Activated naive CD4-positive, alpha-beta T cell treated with anti-CD3 and anti-CD28 coated beads, Interleukin-2, amount 50 U/mL, for 72 hours (primary cell): ENCODE measurements at places on chromosomes 12 and 14. TPM values are rescaled to one million over a fixed set of nuclear protein-coding genes. Genes with fewer than 3 reads are reported as not detected.

Gene PLA2G1B
- total RNA-seq: not detected

Gene KCNK10
- total RNA-seq: not detected

Gene PPM1H
- not detected for total RNA-seq

GRCh38 chr12:82852529-82852928 lies 165.8 kb downstream of the TMTC2 start:
- DNase-seq: no peak

- DNase-seq: no peak
These were observed 61.5 kb downstream of the PDE3A start for GRCh38 chr12:20429852-20430251.

DNA sequence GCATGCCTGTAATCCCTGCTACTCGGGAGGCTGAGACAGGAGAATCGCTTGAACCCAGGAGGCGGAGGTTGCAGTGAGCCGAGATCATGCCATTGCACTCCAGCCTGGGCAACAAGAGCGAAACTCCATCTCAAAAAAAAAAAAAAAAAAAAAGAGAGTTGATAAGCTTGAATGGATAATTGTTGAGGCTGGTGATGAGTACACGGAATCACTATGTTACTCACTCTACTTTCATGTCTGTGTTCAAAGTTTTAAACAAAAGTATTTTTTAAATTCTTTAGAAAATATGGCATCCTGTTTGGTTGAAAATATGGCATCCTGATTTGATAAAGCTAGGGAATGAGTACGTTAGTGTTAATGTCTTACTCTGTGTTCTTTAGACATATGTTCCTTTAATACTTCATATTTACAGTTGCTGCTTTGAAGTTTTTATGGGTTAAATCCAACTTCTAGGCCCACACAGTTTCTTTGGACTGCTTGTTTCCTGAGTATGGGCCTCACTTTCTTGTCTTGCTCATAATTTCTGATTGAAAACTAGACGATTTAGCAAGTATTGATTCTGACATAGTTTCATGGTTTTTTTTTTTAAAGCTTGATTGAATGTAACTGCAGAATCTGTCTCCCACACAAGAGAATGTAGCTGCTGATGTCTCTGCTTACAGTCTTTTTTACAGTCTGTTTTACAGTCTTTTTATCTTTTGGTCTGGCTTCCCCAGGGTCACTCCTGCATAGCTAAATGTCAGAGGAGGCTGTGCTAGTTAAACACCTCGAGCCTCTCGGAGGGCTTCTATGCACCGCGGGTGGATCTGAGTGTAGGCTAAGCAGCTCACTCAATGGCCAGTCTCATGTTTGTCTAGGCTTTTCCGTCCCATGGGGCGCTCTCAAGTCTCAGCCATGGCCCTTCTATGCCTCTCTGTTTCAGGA lies 14.1 kb upstream of the FBLN5 start:
- no peak for DNase-seq

- no peak for DNase-seq
These were observed 145.8 kb downstream of the DERA start for GRCh38 chr12:16056910-16057309.
